Right lobe of liver (tissue), 6 donors: ENCODE measurements at places on chromosomes 3 and 15.
A peak's percentile ranks its signal among the peaks of the same experiment; 100 is the strongest.

DNA sequence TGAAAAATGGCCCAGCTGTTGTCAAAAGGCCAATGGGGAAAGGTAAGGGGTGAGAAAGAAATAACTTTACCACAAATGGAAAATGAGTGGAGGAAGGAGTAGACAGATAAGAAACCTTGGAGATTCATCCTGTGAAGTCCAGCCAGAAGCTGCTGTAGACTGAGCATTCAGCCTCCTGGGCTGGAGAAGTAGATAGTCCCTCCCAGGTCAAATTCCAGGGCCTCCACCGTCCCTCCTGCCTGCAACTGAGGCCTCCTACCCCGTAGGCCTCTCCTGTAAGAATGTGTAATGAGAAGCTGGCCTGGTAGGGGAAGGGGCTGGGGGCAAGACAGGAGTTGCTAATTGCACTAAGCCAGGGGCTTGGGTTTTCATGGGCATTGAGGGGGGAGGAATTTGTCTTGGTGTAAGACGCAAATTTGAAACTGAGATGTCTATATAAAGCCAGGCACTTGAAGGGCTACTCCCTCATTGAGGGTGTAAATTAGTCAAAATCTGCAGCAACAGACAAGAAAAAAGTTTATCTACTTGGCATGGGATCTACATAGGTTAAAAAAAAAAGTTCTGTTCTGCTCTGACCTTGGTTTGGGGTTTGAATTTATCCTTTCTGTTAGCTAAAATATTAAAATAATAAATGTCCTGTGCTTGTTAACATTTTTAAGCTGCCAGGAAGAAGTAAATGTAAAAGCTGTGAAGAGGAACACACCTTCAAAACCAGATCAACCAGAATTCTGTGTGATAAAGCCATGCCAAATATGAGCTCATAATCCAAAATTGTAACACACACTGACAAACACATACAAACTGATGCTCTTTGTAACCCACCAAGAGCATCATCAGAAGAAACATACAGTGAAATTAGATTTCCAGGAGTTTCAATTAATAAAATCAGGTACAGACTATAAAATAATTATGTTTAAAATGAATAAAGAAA, 1.7 kb upstream of the RBP2 start:
- no peaks in the 10 kb centered on the region for H3K27me3 ChIP-seq
- H3K36me3 ChIP-seq: no peaks in the 10 kb centered on the region
- H3K27ac ChIP-seq: no peak overlapping the region
- no peak for DNase-seq

GRCh38 chr3:62370858-62371719, 2.3 kb downstream of the FEZF2 start:
- peaks cover 60% of the 10 kb centered on the region for H3K27me3 ChIP-seq
- H3K4me3 ChIP-seq: no peak overlapping the region
- no peak for DNase-seq
- no peak overlapping the region for H3K27ac ChIP-seq

DNA sequence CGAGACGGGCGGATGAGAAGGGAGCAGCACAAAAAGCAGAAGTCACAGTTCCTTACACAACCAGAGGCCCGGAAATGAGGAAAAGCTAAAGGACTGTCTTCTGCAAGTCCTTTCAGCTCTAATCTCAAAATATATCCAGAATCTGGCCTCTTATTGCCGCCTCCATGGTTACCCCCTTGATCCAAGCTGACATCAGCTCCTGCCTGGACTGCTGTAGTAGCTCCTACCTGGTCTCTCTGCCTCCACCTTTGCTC, 324.0 kb upstream of the ROPN1 start:
- H3K4me3 ChIP-seq: no peak overlapping the region
- DNase-seq: no peak
- no peaks in the 10 kb centered on the region for H3K27me3 ChIP-seq
- no peaks in the 10 kb centered on the region for H3K36me3 ChIP-seq

GRCh38 chr3:4837374-4837930, 141.8 kb upstream of the BHLHE40 start:
- no peak overlapping the region for H3K4me3 ChIP-seq
- DNase-seq: no peak
- no peaks in the 10 kb centered on the region for H3K36me3 ChIP-seq
- H3K27ac ChIP-seq: no peak overlapping the region

GRCh38 chr3:112640930-112641801, at the start of gene CCDC80:
CCDC80 (minus strand) TSS chr3:112641143; CDS start chr3:112639905, 1,238 bp downstream.
- no peaks in the 10 kb centered on the region for H3K27me3 ChIP-seq
- no peak within 1 kb of the TSS for H3K27ac ChIP-seq
- no peak for DNase-seq
- H3K4me1 ChIP-seq: no peaks in the 10 kb centered on the region
- no peaks in the 10 kb centered on the region for H3K36me3 ChIP-seq

DNA sequence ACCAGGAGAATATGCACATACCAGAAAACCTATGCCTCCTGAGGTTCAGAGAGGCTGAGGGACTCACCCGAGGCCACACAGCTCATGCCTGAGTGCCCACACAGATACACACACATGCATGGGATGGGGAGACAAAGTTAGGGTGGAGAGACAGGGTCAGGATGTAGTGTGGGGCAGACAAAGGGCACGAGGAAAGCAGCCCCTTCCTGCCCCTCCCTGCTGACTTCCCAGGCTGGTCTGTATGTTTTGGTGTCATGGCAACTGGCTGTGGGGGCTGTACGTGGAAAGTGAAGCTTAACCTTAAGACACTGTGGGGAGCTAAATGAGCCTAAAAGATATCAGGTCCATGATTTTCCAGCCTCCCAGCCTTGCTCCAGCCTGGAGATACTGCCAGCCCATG, 57.8 kb downstream of the EPHB3 start:
- no peak for DNase-seq
- H3K27me3 ChIP-seq: no peaks in the 10 kb centered on the region
- no peaks in the 10 kb centered on the region for H3K4me1 ChIP-seq
- H3K36me3 ChIP-seq: no peaks in the 10 kb centered on the region

DNA sequence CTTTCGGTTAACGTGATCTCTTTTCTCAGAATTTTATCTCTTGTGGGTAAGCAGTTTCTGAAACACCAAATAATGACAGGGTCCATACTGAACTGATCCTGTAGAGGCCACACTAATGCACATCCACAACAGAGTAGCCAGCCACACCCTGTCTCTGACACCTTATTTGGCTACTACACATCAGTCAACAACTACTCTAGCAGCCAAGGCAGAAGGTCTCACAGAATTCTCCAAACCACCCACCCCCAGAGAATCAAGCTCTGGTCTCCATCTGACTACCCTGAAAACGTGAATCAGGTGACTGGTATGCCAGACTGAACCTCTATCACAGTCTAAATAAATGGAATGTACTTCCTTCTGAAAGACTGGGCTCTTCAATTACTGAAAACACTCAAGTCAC, 38.0 kb downstream of the EDC3 start:
- no peak for DNase-seq
- H3K27me3 ChIP-seq: no peaks in the 10 kb centered on the region
- no peak overlapping the region for H3K27ac ChIP-seq
- H3K4me3 ChIP-seq: no peak overlapping the region
- peaks cover 4% of the 10 kb centered on the region for H3K36me3 ChIP-seq

DNA sequence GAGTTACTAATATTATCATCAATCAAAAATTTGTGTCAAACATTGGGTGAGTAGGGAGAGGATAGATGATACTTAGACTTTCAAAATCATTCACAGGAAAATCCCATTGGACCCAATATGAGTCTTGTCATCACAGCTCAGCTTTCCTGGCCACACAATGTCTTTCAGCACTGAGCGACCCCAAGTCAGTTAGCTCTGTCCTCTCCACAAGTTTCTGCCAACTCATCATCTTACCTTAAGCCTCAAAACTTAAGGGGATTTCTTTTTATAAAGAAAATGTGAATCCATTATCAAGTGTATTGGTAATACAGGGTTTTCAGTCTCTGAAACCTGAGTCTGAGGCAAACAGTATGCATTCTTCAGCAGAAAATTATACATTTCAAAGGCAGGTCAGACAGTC, 55.8 kb downstream of the SUMF1 start:
- H3K36me3 ChIP-seq: no peaks in the 10 kb centered on the region
- no peak overlapping the region for H3K27ac ChIP-seq
- no peak for DNase-seq
- H3K4me1 ChIP-seq: no peaks in the 10 kb centered on the region
- no peak overlapping the region for H3K4me3 ChIP-seq

GRCh38 chr15:42143866-42144625, 12.4 kb downstream of the PLA2G4F start:
- no peaks in the 10 kb centered on the region for H3K36me3 ChIP-seq
- no peak for DNase-seq
- H3K27ac ChIP-seq: no peak overlapping the region
- H3K4me1 ChIP-seq: no peaks in the 10 kb centered on the region

GRCh38 chr3:191997579-191998268, 536.8 kb downstream of the PYDC2 start:
- no peaks in the 10 kb centered on the region for H3K36me3 ChIP-seq
- H3K4me1 ChIP-seq: no peaks in the 10 kb centered on the region
- H3K4me3 ChIP-seq: no peak overlapping the region
- H3K27ac ChIP-seq: no peak overlapping the region
- DNase-seq: no peak

- H3K27ac ChIP-seq: no peak overlapping the region
- H3K4me1 ChIP-seq: no peaks in the 10 kb centered on the region
- no peaks in the 10 kb centered on the region for H3K27me3 ChIP-seq
- DNase-seq: no peak
- H3K4me3 ChIP-seq: no peak overlapping the region
Observed at GRCh38 chr3:119551598-119551997, 7.8 kb downstream of the CD80 start.

DNA sequence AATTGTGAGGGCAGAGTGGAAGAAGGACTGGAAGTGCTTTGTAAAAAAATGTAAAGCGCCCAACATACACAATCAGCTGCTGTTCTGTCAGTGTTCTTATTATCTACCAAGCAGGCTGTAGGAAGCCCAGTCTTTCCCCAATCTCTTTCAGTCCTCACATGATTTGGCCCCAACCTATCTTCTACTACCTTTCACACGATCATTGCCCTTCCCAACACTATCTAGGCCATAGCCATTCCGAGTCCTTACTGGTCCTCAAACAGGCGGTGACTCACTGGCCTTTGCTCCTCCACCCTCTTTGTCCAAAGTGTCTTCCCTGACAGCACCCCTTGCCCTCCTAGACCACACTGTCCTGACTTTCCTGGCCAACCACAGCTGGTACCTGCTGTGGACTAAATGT, 861 bp upstream of the RFT1 start:
- H3K4me3 ChIP-seq: peak overlapping the region; percentile 84
- peak overlapping the region; percentile 90 for H3K27ac ChIP-seq
- no peak for DNase-seq
- H3K36me3 ChIP-seq: no peaks in the 10 kb centered on the region
- peaks cover 17% of the 10 kb centered on the region for H3K4me1 ChIP-seq
